ENCODE measurements at places on chromosomes 2 and 18. TPM values are rescaled to one million over a fixed set of nuclear protein-coding genes. Genes with fewer than 3 reads are reported as not detected.

KCNG2 gene
- not detected for total RNA-seq

SULT1C3 gene
- not detected for total RNA-seq

ADGRF3 gene
- total RNA-seq: 0.09 TPM

DSG2 gene
- total RNA-seq: 32.1 TPM

TXNL4A gene
- 80.2 TPM for total RNA-seq

DNA sequence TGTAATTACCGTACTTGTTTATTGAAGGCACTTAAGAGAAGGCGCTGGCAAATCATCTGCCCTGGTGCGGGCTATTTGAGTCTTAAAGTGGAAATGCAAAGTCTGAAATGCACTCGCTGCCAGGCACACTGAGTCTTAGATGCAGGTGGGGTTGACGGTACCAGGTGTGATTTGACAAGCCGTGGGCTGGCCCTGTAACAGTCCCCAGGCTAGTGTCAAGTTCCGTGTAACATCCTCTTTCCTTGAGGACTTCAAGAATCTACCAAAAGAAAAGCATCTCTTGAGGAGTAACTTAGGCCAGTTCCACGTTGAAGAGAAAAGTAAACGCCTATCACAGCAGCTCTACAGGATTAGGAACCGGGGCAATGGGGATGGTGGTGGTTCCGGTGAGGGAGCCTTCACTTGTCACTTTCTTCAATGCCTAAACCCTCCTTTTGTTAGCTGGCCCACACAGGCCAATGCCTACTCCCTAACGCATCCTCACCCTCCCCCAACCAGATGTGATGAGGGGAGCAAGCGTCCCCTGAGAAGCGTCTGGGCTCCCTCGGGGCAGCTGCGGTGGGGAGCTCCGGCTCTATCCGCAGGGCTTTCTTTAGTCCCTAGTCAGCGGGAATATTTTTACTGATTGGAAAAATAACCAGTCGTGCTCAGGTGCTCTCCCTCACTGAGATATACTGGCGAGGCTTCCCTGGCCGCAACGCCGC lies 1.5 kb upstream of the UGP2 start:
- DNase-seq: no peak

DNA sequence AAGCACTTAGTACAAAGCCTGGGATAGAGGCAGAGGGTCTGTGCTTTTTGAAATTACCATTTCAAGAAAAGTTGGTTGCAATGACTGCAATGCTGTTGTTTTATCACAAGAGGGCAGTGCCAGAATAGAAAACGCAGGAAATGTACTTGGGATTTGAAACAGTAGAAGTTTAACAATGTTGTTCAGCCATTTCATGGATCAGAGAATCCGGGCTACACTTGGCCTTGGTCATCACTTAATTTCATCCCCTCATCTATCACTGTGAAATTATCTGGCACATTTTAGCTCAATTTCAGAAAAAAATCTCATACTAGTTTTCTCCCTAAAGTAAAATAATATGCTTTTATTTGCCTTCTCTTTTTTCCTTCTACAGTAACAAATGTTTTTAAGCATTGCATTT lies 70.8 kb downstream of the RAPGEF4 start:
- no peak for DNase-seq

DNA sequence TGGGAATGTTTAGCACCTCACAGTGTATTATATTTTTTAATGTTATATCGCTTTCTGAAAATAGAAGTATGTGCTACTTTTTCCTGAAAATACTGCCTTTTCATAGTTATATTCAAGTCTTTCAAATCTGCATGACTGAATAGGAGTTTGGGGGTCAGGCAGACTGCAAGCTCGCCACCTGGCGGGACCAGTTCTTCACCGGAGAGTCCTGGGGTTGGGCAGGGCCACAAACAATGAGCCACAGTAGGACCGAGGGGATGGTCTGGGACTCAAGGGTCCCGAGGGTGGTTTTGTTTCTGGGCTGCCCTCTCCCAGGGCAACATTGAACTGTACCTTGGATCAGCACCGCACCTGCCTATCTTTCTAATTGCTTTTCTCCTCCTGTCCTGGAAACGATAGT lies 70.6 kb downstream of the VWA3B start:
- peak; percentile 46 for DNase-seq

DNA sequence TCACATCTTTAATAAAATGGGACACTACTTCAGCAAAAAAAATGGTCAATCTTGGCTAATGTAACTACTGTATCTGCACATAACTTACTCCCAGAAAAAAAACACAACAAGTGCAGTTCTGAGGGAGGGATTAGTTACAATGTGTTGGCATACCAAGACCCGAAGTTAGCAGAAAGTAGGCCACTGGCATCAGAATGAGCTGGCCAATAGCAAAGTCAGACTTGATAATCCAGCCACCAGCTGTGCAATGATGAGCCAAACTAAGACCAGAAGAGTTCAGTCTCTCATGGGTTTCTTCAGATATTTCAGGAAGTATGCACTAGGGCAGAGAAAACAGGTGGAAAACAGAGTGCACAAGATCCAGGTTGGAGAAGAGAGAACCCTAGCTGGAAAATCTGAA lies 65.3 kb downstream of the OLA1 start:
- no peak for DNase-seq

- no peak for DNase-seq
Measured at GRCh38 chr2:156322686-156323231, 9.8 kb downstream of the NR4A2 start.

DNA sequence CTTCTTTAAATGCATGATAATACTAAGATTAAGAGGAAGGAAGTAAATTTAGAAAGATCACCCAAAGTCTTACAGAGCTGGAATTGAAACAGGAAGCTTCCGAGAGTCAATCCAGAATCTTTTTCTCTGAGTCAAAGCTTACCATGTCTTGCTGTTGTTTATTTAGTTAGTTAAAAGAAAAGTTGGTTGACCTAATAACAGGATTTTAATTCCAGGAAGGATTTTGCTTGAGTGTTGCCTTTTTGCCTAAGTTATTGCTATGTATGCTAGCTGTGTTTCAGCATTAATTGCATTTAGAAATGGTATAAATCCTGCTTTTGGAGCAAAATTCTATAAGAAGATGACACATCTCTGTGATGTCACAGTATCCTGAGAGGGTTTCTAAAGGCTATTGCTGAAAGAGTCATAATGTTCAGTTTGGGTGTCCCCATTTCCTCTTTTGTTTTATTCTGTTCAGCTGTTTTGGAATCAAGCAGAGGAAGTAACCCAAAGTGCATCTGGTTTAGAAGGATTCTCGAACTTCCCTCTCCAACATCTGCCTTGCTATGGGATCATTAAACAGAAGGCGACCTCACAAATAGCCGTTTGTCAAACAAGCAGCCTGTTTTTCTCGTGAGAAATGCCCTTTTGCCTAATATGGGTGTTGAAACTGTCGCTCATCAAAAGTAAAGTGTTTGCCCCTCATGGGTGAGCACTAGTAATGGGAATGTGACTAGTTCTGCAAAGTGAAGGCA lies 271.5 kb upstream of the MMADHC start:
- DNase-seq: no peak

DNA sequence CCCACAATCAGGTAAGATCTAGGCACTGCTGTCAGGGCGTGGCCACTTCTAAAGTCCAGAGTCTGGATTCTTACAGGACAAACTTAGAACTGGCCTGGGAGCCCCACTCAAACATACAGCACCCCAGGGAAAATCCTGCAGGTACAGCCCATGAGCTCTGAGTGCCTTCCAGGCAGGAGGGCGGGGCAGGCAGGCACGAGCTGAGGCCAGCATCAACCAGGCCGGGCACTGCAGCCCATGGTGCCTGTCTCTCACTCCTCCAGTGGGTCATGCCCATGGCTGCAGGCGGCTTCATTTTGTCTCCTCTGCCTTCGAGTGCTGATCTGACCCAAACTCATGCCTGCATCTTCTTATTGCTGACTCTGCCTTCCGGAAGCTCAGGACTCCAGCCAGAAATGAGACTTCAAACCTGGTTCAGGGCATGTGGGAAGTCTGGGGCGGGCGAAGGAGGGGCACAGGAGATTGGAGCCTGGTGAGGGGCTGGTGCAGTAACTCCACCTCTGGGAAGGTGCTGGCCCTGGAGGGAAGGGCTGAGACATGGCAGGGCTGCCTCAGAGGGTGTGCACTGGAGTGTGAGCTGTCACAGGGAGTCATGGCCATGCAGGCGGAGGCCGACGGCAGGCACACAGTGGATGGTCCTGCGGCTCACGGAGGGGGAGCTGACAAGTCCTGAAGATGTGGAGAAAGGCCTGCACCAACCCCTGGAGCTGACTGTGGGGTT lies 40.5 kb downstream of the HS6ST1 start:
- peak; percentile 44 for DNase-seq

DNA sequence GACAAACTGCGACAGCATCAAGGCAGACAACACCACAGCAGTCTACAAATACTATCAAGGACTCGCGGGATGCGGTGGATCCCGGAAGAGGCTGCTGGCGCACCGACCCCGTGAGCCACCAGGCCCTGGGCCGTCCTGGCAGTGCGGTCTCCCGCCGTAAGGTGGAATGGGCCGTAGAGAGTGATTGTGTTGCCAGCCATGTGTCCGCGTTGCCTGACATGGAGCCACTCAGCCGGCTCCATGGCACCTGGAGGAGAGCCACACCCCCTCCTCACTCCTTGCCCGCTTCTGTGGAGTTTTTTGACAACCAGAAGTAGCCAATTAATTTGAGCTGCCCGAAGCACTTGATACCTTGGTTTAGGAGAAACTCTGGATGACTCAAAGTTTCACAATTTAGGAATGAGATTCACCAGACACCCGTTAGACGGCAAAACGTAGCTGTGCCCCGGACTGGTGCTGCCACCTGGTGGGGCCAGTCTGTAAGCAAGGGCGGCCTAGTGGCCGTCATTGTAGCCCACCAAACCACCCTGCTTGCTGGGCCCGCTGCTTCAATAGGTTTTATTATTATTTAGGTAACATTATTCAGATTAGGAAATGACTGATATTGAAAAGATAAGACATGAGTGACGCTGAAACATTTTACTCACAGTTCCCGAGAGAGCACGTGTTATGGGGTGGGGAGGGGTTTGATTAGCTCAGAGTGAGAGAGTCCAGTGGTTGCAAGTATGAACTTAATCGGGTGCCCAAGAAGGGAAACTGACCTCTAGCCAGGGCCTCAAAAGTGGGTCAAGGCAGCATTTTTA lies 10.2 kb upstream of the IMP4 start:
- peak; percentile 89 for DNase-seq

GRCh38 chr2:96493072-96493471 lies 12.1 kb downstream of the NEURL3 start:
- DNase-seq: no peak

DNA sequence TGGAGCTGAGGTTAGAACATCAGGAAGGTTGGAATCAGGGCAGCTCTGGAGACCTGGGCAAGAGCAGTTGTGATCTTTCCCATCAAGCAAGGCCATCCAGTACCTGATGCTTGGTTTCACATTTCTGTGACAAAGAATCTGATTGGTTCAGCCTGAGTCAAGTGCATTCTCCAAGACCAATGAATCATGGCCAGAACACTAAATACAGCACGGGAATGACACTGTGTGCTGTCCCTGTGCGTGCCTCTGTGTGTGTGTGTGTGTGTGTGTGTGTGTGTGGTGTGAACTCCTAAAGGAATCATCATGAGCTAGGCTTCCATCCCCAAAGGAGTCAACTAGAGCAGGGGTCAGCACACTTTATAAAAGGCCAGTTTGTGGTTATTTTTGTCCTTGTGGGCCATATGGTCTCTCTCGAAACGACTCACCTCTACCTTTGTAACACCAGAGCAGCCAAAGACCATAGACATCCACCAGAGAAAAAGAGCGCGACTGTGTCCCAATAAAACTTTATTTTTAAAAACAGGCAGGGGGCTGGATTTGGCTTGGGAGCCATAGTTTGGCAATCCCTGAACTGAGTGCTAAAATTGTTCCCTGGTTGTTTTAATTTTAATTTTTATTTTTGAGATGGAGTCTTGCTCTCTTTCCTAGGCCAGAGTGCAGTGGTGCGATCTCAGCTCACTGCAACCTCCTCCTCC lies 99.7 kb downstream of the INHBB start:
- no peak for DNase-seq

- DNase-seq: no peak
Measured at GRCh38 chr18:61765097-61765496, 127.7 kb downstream of the RNF152 start.

- DNase-seq: peak; percentile 16
Measured at GRCh38 chr2:95058989-95059641, 33.6 kb downstream of the MAL start.

GRCh38 chr2:17051538-17051937 lies 385.9 kb upstream of the CYRIA start:
- no peak for DNase-seq

- DNase-seq: no peak
Measured at GRCh38 chr2:158095912-158096311, 5.8 kb upstream of the UPP2 start.

GRCh38 chr2:196165016-196165415 lies 6.4 kb downstream of the STK17B start:
- DNase-seq: no peak

DNA sequence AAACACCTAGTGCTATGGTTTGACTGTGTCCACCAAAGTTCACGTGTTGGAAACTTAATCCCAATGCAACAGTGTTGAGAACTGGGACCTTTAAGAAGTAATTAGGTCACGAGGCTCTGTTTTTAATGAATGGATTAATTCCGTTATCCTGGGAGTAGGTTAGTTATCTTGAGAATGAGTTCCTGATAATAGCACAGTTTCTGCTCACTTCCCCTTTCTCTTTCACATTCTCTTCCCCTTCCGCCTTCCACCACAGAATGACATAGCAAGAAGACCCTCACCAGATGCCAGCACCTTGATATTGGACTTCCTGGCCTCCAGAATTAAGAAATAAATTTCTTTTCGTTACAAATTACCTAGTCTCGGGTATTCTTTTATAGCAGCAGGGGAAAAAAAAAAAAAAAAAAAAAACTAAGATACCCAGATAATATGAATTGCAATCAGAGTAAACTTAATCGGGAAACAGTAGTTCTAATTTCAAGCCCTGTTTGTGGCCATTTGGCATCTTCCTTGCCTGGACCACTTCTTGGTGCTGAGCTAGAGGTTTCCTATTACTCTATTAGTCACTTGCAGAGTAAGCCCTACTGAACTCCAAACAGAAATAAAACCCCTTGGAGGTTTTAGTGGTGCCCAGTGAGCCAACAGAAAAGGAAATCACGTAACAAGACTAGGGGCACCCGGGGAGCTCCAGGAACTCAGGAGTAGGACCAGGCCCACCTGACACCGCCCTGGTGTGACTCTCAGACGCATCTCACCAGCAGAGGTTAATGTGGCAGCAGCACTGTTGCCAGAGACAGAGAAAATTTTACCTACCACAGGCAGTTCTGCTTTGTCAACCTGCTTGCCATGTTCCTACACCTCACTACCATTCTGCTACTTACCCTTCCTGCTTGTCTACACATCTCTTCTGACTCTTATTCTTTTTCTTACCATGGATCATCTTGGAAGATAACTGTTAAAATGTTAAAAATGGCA lies 147.6 kb upstream of the CAB39 start:
- DNase-seq: no peak

GRCh38 chr2:88088999-88089398 lies 21.4 kb downstream of the SMYD1 start:
- no peak for DNase-seq
